ENCODE measurements at places on chromosomes 5 and 9. TPM values are rescaled to one million over a fixed set of nuclear protein-coding genes. Genes with fewer than 3 reads are reported as not detected.

GRCh38 chr5:121296356-121296755 lies 555.3 kb upstream of the FTMT start:
- H3K27me3 ChIP-seq: no peaks in the 10 kb centered on the region
- no peaks in the 10 kb centered on the region for H3K36me3 ChIP-seq
- H3K4me1 ChIP-seq: no peaks in the 10 kb centered on the region
- no peak overlapping the region for H3K4me3 ChIP-seq

DNA sequence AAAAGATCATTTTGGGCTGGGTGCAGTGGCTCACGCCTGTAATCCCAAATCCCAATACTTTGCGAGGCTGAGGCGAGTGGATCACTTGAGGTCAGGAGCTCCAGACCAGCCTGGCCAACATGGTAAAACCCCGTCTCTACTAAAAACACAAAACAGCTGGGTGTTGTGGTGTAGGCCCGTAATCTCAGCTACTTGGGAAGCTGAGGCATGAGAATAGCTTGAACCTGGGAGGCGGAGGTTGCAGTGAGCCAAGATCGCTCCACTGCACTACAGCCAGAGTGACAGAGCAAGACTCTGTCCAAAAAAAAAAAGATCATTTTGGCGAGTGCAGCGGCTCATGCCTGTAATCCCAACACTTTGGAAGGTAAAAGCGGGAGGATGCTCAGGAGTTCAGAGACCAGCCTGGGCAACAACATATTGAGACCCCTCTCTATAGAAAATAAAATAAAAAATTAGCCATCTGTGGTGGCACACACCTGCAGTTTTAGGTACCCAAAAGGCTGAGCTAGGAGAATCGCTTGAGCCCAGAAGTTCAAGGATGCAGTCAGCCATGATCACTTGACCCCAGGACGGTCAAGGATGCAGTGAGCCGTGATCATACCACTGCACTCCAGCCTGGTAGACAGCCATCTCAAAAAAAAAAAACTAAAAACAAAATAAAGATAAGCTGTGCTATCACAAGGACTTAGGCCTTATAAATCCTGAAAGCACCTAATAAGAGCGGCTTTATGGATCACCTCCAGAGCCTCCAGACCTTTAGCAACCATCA lies 16.2 kb downstream of the PPP2CA start:
- H3K4me3 ChIP-seq: no peak overlapping the region
- peaks cover 19% of the 10 kb centered on the region for H3K36me3 ChIP-seq
- H3K27me3 ChIP-seq: no peaks in the 10 kb centered on the region
- H3K4me1 ChIP-seq: peaks cover 5% of the 10 kb centered on the region
- no peak for DNase-seq
- H3K27ac ChIP-seq: no peak overlapping the region

The OR2V1 gene
- total RNA-seq: not detected

The EIF4E1B gene
- total RNA-seq: not detected

The PAPPA gene
- 0.07 TPM for total RNA-seq

The DDX46 gene
- total RNA-seq: 53.9 TPM
